ENCODE measurements at places on chromosomes 3 and 15. TPM values are rescaled to one million over a fixed set of nuclear protein-coding genes. Genes with fewer than 3 reads are reported as not detected.

Gene ST6GAL1
- total RNA-seq = 153 TPM

Gene POTEB3
- total RNA-seq = not detected

Gene MINAR1
- 0.33 TPM for total RNA-seq

Gene DUOXA2
- total RNA-seq = not detected

Gene PDE12
- 24.6 TPM for total RNA-seq
